NT2/D1 (cell line): ENCODE measurements at places on chromosomes 3 and 15.

- no peak for DNase-seq
Measured at GRCh38 chr3:99256788-99257187, 355.3 kb upstream of the DCBLD2 start.

DNA sequence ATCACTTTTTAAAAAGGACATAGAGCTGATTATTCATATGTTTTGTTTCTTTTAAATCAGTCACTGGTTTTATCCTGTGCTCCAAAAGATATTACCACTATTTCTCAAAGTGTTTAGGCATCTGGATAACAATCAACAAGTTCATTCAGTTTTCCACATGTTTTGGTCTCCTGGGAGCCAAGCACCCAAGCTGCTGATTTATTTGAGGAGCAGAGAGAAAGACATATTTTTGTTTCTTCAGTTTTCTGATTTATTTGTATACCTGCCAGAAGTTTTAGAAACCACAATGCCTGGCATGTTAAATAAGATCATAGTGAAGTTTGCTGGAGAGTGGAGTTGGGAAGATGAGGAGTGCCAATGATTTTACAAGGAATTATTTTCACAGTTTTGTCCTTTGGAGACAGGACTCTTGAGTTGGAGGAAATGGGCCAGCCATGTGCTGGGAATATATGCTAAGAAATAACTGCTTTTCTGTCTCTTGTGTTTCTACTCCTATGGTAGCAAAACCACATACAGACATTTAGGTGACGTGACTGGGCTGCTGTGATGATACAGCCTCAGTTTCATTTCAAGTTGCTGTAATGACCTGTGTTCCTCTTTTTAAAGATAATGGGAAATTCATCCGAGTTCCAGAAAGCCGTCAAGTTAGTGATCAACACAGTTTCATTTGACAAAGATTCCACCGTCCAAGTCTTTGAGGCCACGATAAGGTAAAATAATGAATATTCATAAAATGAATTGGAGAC, 11.7 kb downstream of the EDEM1 start:
- DNase-seq, result no peak

DNA sequence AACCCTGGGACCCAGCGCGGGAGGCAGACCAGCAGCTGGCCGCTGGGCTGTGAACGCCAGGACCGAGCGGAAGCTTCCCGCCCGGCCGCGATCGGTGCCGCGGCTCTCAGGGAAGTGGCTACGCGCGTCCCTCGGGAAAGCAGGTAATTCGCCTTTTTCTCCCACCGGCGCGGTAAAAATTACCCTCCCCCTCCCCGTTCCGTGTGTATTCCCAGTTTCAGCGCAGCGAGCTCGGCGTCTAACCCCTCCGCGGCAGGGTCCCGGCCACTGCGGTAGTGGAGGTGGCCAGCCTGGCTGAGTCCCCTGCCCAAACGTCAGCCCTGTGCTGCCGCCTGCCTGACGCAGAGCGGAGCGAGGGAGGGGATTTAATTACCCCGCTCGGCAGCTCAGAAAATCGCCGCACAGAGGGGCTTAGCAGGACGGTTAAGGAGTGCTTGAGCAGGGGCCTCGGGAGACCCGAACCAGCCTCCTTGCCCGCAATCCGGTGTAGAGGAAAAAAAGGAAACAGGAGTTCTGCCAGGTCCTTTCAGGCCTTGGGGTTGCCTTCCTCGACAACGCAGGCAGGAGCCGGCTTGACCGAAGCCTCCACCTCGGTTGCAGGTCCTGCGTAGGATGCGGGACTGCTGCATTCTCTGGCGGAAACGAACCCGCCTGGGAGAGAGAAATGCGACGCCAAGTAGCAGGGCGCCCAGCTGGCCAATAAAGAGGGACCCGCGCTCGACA, 2.9 kb downstream of the GATA2 start:
- DNase-seq, result no peak

DNA sequence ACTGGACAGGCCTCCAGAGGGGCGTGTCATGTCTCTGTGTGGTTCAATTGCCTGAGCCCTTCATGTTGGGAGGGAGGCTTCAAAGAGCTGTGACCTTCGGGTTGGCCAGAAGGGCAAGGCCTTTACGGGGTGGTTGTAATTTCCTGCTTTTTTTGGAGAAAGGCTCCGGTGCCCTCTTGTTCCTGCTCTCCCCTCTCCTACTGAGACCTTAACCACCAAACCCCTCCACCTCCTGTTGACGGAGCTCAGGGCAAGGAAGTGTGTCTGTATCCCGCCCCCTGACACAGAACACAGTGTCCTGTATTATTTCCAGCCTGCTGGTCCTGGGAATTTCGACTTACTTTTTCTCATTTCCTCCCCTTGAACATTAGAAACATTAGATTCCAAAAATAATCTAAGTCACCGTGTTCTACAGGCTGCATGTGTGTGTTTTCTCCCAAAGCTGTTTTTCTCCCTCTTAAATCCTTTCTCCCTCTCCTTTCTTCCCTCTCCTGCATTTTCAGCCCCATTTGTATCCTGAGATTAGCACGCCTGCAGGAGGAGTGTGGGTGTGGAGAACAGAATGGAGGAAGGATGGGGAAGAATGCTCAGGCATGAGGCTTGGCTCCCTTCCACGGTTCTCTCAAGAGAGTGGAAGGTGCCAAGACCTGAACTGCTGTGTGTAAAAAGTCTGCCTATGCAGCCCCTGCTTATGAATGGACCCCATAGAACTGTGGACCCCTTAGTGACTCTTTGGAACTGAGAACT, 285.4 kb upstream of the ROPN1 start:
- DNase-seq, result no peak

- DNase-seq, result no peak
Measured at GRCh38 chr3:106421909-106422308, 553.1 kb upstream of the CBLB start.

DNA sequence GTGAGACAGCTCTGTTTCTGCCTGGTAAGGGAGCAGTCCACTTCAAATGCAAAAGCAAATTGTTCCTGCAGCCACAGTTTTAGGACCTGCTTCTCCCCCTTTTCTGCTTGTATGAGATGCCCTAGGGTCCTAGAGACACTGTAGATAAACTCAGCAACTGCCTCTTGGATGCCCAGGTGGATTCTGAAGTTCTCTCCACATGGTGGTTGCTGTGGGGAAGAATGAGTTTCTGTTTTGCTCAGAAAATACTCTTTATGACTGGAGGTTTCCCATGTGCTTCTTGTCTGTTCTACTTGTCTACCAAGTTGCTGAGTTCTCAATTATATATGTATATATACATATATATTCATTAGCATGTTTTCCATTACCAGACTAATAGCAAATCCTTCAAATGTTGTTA, 5.6 kb upstream of the ZNF80 start:
- no peak for DNase-seq

DNA sequence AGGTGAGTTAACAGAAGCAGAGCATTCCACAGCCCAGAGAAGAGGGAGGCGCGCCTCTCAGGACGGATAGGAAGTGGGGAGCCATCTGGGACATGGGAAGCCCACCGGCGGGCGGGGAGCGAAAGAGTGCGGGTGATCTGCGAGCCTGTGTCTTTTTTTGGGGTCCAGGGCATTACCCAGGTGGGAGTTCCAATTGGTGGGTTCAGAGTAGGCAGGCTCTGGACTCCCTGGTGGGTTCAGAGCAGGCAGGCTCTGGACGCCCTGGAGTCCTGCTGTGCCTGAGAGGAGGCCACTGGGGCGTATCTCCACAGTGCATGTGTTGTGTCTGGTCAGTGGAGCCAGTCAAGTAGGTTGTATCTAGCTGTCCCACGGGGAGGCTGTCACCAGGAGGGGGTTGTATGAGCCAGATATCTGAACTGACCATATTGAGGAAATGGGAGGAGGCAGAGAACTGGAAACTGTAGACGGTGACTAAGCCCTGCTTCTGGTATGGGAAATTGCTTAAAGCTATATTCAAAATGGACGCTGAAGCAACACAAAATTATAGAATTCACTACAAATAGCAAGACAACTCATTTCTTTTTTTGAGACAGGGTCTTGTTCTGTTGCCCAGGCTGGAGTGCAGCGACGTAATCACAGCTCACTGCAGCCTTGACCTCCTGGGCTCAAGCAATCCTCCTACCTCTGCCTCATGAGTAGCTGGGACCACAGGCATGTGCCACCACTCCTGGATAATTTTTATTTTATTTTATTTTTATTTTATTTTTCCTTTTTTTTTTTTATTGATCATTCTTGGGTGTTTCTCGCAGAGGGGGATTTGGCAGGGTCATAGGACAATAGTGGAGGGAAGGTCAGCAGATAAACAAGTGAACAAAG, 34.5 kb upstream of the CHST2 start:
- no peak for DNase-seq

- no peak for DNase-seq
Measured at GRCh38 chr15:43735416-43735815, 10.8 kb upstream of the PDIA3 start.

- no peak for DNase-seq
Measured at GRCh38 chr3:54670201-54671000, 257.5 kb downstream of the LRTM1 start.

DNA sequence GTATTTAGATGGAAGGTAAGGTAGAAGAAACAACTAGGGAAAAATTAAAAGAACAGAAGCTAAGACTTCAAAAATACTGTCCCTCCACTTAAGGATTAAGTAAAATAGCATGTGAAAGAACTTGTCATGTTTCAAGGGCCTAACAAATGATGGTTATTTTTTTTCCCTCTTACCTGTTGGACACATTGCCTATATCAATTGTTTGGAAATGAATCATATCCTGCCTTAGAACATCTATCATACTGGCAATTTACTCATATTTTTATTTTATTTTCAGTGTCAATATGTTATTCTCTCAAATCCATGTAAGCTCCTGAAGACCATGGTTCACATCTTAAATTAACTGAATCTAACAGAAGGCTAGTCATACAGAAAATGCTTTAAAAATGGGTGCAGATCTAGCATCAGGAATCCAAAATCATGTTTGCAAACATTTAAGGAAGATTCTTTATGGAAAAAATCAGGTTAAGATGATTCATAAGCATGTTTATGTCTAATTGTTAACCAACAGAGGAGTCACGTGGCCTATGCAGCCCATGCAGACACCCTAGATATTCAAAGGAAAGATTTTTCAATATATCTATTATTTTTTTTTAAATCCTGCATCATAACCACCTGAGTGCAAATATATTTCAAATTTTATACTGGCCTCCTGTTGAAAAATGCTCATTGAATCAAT, 135.8 kb upstream of the TRIM42 start:
- no peak for DNase-seq

GRCh38 chr3:131690800-131691199, 188.0 kb upstream of the MRPL3 start:
- no peak for DNase-seq

DNA sequence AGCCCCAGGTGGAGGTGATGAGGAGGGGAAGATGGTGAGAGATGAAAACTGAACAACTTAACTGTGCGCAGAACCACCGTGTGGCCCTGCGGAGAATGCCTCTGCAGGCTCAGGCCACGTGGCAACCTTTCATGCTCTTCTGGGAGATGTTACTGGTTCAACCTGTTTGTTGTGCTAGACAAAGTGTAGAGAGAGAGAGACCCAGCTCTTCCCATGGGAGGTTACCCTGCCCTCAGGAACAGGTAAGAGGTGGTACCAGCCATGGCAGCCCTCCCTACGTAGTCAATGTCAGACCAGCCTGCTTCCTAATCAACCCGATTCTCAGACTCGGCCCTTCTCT, 37.0 kb upstream of the HACD2 start:
- no peak for DNase-seq

GRCh38 chr3:184259396-184259877, 1.9 kb downstream of the CAMK2N2 start:
- DNase-seq, result no peak

- no peak for DNase-seq
Measured at GRCh38 chr3:43966126-43966525, 275.4 kb downstream of the ABHD5 start.

DNA sequence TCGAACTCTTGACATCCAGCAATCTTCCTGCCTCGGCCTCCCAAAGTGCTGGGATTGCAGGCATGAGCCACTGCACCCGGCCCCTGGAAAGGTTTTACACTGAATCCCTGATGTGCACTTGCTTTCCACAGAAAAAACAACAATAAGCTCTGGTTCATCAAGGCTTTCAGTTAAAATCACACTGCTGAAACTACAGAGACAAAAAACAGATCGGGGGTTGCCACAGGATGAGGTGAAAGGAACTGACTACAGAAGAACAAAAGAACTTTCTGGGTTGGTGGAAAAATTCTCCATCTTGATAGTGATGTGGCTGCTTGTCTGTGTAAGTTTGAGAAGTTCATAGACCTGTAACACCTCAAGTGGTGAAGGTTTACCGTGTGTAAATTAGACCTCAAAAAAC, 2.9 kb downstream of the RAB43 start:
- no peak for DNase-seq
